ENCODE measurements at places on chromosomes 5 and 9.

DNA sequence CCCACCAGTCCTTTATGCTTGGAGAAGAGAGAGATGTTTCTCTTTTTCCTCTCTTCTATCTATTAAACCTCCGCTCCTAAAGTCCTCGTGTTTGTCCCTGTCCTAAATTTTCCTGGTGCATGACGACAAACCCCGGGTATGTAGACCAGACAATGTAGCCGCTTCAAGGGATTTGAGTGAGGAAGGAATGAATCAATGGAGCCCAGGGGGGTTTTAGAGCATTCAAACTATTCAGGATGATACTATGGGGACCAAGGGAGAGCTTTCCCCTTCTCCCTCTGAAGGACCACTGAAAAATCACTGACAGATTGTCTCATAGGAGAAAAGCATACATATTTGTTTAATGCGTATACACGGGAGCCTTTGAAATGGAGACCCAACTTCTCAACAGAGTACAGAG is 18.4 kb downstream of the CEL start:
- DNase-seq: no peak

GRCh38 chr9:133726401-133727276 is 11.5 kb downstream of the SARDH start:
- no peak for DNase-seq

DNA sequence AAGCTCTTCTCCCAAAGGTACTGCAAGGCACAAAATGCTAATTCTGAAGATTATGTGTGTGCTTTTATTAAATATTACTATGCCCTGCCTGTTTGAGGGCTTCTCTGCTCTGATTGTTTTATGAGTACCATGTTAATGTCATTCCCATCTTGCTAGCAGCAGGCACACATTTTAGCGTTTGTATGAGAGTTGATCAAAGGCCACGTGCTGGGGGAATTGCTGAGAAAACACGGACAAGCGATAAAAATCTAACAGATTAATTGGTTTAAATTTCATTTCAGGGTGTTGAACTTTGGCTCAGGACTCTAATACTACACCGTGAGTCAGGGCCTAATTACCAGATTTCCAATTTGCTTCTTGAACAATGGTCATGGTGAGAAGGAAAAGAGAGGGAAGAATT is 298.4 kb downstream of the EBF1 start:
- DNase-seq: no peak

DNA sequence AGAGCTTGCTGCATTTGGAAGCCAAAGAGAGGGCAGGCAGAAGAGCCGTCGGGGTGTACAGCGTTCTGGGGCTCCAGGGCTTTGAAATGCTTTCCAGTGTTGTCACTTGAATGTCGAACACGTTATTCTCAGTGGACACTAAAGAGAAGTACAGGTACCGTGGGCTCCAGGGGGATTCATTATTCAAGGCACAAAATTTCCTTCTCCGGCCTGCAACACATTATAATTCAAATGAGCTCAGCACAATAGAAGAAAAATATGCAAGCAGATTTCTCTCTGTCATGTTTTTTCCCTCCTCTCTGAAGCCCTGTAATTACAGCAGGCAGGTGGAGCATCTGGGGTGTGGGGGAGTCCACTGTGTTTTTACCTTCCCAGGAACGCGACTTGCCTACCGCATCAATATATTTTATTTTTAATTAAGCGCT is 293.1 kb downstream of the ZSWIM6 start:
- DNase-seq: no peak

GRCh38 chr9:108290839-108291585 is 564.8 kb downstream of the ACTL7B start:
- no peak for DNase-seq

DNA sequence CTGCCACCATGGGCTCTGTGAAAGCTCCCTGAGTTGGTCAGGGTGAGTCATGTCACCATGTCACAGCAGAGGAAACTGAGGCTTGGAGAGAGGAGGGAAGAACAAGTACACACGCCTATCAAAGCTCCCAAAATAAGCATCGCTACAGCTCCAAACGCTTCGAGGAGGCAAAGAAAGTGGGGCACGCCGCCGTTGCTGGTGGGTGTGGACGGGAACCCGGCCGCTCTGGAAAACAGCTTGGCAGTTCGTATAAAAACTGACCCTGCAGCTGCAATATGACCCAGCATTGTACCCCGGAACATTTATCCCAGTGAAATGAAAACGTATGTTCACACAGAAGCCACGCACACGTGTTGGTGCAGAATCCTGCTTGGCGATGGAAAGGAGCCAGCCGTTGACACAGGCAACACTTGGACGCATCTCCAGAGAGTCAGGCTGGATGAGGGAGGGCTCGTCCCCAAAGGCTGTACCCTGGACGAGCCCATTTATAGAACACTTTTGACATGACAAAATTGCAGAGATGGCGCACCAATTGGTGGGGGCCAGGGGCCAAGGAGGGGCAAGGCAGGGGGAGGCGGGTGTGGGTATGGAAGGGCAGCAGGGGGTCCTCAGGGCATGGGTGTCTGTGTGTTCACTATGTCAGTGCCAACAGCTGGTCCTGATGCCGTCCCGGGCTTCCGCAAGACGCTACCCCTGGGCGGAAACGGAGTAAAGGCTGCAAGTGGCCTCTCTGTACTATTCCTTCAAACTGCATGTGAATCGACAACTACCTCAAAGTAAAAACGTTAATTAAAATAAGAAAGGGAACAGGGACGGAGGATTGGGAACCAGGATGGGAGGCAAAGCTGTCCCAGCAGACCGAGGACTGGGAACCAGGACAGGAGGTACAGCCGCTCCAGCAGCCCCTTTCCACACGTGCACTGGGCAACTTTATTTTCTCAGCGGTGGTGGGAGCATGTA is 173.0 kb downstream of the OLFM1 start:
- no peak for DNase-seq

DNA sequence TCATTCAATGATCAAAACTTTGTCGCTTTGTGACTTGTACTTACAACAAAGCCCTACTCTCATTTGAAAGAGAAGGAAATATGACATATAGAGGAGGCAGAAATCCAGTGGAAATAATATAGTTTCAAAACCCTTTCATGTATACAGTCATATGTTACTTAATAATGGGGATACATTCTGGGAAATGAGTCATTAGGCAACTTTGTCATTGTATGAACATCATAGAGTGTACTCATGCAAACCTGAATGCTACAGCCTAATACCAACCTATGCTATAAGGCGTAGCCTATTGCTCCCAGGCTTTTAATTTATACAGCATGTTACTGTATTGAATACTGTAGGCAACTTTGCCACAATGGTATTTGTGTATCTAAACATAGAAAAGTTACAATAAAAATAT is 69.0 kb upstream of the SMC2 start:
- DNase-seq: no peak

Measured in activated CD4-positive, CD25-positive, alpha-beta regulatory T cell treated with anti-CD3 and anti-CD28 coated beads, Interleukin-2, amount 50 U/mL, for 16 hours (primary cell).